ENCODE measurements at places on chromosomes 16 and 17.

DNA sequence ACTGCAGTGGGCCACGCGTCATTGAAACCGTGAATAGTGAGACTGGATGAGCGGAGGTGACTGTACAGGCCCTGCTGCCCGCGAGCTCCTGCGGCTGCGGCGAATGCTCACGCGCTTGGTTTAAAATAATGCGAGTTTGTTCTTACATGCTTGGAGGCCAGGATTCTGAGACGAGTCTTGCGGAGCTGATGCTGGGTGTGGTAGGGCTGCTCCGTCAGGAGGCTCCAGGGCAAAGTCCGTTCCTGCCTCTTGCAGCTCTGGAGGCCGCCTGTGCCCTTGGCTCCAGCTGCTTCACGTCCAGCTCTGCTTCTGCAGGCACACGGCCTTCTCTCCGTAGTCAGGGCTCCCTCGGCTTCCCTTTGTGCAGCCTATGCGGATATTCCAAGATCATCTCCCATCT, 9.5 kb downstream of the ACSF3 start:
- DNase-seq = no peak

- DNase-seq = no peak
Measured at GRCh38 chr16:74601126-74601871, 5.6 kb downstream of the GLG1 start.

GRCh38 chr17:69147460-69147859, 5.8 kb upstream of the ABCA6 start:
- no peak for DNase-seq

- DNase-seq = no peak
Measured at GRCh38 chr16:57998486-57998885, 2.0 kb downstream of the ZNF319 start.

- DNase-seq = no peak
Measured at GRCh38 chr17:45666046-45666600, 118.0 kb upstream of the CRHR1 start.

DNA sequence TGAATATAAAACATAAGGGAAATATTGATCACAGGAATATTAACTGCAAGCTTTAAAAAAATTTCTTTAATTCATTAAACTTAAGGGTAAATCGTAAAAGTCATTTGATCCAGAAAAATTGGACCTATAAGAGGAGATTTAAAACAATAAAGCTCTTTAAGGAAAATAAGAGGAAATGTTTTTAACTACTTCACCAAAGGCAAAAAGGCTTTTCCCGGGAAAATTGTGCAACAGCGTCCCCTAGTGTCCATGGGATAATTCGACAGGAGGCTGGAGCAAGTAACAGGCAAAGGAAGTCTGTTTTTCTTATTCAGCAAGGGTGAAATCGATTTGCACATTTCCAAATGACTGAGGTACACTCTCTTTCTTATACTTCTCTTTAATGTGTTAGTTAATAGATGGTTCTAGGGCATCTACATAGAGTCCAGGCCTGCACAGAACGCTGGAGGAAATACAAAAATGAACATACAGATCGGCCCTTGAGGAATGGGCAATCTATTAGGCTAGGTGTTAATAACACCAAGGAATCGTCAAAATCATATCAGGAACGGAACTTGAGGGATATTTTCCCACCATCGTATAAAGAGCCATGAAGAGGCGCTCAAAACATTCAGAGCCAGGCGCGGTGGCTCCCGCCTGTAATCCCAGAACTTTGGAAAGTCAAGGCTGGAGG, 61.4 kb downstream of the ZNF18 start:
- DNase-seq = no peak

GRCh38 chr16:67676516-67676915, 9.9 kb downstream of the C16orf86 start:
- DNase-seq = no peak

DNA sequence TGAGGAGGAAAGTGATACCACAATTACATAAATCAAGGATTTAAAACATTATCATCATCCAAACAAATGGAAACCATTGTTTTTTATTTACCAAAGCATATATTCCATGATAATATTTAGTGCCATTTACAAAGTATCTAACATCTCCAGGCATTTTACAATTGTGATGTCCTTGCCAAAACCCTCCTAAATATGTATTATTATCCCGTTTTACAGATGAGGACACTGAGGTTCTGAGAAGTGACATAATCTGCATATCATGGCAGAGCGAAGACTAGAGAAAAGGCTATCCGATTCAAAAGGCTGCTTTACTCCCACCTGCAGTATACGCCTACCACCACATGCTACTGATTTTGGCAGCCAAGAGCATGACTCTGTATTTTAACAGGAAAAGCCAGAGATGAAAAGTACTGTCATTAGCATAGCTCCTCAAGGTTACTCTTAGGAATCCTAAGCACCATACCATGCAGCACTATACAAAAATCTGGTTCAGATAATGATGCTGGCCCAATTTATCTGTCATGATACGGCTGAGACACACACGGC, 301.4 kb downstream of the CA10 start:
- no peak for DNase-seq

GRCh38 chr17:81553018-81553615, 964 bp upstream of the FAAP100 start:
- DNase-seq = no peak

DNA sequence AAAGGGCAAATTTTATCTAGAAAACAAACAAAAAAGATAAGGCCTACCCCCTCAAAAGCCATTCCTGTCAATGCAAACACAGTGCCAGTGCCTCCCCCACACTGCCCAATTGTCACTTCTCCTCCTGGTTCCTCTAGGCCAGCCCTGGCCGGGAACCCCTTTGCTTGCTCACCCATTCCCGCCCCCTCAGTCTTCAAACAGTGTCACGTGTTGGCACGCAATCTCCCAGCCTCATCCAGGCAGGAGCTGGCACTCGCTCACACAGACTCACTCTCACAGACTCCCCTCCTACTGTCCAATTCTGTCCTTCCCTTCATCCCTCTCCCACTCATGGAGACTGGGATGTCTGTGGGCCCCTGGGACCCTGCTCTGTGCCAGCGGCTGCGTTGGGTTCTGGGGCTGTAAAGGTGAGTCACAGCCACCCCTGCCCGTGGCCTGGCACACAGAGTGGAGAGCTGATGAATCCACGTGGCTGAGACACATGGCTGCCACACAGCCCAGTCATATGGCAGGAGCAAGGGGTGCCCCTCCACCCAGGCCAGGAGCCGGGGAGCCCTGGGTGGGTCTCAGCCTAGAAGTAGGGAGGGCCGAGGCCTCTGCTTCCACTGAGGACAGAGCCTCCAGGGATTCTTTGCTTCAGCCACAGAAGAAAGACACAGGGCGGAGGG, 54.8 kb downstream of the VAC14 start:
- DNase-seq = no peak

DNA sequence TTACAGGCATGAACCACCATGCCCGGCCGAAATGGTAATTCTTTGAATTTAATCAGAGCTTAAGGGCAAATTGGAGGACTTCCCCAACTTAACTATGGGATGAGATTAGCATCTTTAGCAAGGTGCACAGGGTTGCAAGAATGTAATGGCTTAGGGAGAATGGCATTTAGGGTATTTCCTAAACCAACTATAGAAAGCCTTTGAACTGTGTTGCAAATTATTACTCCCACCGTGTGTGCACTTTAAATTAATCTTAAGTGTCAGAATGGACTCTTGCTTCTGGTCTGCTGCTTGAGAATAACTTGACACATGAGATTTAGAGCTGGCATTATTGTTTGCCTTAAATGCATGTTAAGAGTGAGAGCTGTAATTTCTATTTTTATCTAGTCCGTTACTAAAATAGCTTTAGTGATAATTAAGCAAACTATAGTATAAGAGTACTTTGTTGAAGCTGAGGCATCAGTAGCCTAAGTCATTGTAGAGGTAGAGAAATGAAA, 59.8 kb downstream of the TUBD1 start:
- no peak for DNase-seq

DNA sequence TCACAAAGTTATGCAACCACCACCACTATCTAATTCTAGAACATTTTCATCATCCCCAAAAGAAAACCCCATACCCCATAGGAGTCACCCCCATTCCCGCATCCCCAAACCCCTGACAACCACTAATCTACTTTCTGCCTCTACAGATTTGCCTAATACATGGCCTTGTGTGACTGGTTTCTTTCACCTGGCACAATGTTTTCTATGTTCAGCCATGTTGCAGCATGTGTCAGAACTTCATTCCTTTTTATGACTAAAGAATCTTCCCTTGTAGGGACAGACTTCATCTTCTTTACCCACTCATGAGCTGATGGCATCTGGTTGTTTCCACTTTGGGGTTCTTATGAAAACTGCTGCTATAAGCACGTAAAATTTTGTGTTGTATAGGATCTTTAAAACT, 34.6 kb downstream of the CYTH1 start:
- DNase-seq = no peak

All from vagina (tissue), 2 donors.